ENCODE measurements at places on chromosomes 5 and 9. TPM values are rescaled to one million over a fixed set of nuclear protein-coding genes. Genes with fewer than 3 reads are reported as not detected.
A peak's percentile ranks its signal among the peaks of the same experiment; 100 is the strongest.

DNA sequence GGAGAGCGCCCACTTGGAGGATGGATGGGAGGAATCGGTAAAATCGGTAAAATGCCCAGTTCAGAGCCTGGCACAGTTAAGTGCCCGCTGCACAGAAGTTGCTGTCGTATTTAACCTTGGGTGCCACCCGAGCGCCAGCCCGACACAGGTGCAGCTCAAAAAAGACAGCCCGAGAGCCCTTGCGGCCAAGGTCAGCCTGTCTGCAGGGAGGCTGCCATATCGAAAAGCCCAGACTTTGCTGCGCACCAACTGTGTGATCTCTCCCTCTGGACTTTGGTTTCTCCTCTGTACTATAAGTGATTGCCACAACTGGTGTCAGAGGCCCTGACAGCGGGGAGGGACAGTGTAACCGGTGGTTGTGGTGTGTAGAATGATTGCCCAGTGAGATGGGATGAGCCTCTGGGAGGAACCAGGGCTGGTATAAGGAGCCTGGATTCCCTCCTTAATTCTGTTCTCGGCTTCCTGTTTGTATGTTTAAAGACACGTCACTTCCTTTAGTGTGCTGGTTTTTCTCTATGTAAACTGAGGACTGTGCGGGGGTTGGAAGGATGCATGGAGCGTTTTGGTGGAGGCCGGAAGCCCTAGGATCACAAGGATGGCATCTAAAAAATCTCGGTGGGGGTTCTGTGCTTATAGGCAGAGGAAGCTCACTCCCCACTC lies 792 bp downstream of the NTMT1 start:
- peak overlapping the region; percentile 86 for H3K27ac ChIP-seq
- peaks cover 11% of the 10 kb centered on the region for H3K4me1 ChIP-seq
- no peaks in the 10 kb centered on the region for H3K27me3 ChIP-seq
- peak overlapping the region; percentile 99 for H3K4me3 ChIP-seq

GRCh38 chr5:4544049-4544670 lies 596.0 kb upstream of the ADAMTS16 start:
- no peak for DNase-seq
- no peaks in the 10 kb centered on the region for H3K27me3 ChIP-seq
- no peak overlapping the region for H3K27ac ChIP-seq
- H3K4me3 ChIP-seq: no peak overlapping the region
- H3K4me1 ChIP-seq: no peaks in the 10 kb centered on the region

DNA sequence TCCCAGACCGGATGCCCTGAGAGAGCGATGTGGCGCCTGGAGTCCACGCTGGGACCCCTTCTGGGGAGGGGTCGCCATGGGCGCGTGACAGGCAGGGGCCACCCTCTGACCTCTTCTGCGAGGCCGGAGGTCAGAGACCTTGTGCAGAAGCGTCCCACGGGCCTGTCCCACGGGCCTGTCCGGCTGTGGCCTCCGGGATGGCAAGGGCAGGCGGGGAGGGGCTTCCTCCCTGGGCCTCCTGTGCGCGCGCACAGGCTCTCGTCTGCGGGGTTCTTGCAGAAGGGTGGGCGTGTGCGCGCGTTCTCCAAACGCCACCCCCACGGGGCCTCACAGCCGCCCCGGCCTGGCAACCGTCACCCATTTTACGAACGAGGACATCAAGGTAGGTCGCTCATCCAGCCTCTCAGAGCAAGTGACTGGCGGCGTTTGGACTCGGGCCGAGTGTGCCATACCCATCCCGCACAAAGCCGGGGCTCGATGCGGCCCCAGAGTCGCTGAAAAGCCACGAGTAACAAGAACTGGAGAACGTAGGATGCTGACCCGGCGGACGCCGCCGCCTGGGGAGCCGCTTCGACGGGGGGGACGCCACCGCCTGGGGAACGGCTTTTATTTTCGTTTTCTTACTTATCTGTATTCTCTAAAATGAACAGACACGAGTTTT lies 897 bp downstream of the AHRR start:
- no peaks in the 10 kb centered on the region for H3K27me3 ChIP-seq
- H3K4me1 ChIP-seq: peaks cover 52% of the 10 kb centered on the region

CYSRT1 gene
- total RNA-seq: 4.3 TPM

- no peak overlapping the region for H3K27ac ChIP-seq
- H3K27me3 ChIP-seq: no peaks in the 10 kb centered on the region
- H3K4me3 ChIP-seq: no peak overlapping the region
- DNase-seq: no peak
- H3K36me3 ChIP-seq: no peaks in the 10 kb centered on the region
- no peaks in the 10 kb centered on the region for H3K4me1 ChIP-seq
Observed at GRCh38 chr9:107386396-107386795, 103.2 kb downstream of the KLF4 start.

DNA sequence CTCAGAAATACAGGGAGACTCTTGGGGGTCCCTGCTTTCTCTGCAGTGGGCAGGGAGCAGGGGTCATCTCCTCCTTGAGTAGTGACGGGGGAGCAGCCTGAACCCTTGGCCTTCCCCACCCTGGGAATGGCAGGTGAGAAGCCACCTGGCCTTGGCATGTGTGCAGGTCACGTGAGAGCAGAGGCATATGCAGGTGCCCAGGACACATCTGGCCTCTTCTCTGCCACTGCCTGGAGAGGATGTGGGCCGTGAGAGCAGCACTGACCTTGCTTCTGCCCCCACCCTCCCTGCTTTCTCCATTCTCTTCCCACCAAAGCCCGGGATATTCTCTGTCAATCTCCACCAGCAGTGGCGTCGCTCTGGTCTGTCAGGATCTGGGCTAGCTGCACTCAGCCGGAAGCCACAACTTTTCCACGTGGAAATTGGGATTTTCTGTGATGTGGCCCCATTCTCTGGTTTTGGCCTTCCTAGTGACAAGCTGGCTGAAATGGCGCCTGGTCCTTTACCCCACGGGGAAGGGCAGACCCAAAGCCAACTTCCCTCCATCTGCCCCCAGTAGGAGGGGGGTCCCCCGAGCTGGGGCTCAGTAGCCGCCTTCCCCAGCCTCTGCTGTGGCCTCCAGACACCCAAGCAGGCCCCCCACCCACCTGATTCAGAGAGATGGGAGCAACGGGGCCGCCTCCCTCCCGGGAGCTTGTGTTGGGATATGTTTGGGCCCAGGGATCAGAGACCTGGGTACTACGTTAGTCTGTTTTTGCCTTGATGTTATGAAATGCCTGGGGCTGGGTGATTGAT lies 70.4 kb upstream of the FCN1 start:
- no peak overlapping the region for H3K27ac ChIP-seq
- H3K4me1 ChIP-seq: no peaks in the 10 kb centered on the region
- H3K36me3 ChIP-seq: no peaks in the 10 kb centered on the region
- DNase-seq: no peak
- no peak overlapping the region for H3K4me3 ChIP-seq

DNA sequence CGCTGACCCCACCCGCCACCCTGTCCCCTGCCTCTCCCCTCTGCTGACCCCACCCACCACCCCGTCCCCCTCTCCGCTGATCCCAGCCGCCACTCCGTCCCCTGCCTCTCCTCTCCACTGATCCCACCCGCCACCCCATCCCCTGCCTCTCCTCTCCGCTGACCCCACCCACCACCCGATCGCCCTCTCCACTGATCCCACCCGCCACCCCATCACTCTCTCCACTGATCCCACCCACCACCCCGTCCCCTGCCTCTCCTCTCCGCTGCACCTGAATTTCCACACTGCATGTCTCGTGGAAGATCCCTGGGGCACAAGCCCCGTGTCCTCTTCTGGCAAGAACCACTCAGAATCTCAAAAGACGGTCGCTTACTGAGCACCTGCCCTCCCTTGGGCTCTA lies 53.4 kb upstream of the OLFM1 start:
- peaks cover 14% of the 10 kb centered on the region for H3K27me3 ChIP-seq
- no peak for DNase-seq
- no peaks in the 10 kb centered on the region for H3K36me3 ChIP-seq
- H3K4me1 ChIP-seq: no peaks in the 10 kb centered on the region

CCL27 gene
- 1.0 TPM for total RNA-seq

DNA sequence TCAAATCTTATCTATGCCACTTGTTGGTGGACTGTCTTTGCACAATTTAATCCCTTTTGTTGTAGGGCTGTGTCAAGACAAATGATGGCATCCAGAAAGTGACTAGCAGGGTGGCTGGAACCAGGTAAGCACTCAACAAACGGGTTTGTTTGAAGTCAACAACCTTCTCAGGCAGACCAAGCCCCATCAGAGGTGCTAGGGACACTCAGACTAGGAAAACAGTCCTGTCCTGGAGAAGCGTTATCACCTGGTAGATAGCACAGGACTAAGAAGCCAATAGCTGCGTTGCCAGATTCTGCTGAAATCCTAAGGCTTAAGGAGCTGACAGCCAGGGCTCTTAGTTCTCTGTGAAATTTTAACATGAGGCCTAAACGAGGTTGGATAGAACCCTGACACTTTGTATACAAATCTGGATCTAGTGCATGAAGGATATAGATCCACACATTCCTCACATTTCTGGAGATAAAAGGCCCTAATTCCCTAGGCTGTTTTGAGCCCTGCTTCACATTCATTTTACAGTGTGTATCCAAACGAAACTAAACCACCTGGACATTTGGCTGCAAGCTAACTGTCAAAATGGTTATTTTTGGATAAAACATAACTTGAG lies 179.8 kb downstream of the DCP2 start:
- no peak overlapping the region for H3K4me3 ChIP-seq
- H3K27ac ChIP-seq: no peak overlapping the region
